Neural crest cell (in vitro differentiated cells): ENCODE measurements at places on chromosomes 4 and X.

- no peak for DNase-seq
These were observed 217.6 kb downstream of the PTTG2 start for GRCh38 chr4:38177641-38178391.

- DNase-seq: no peak
These were observed 1178.9 kb upstream of the DIAPH2 start for GRCh38 chrX:95505721-95506120.

DNA sequence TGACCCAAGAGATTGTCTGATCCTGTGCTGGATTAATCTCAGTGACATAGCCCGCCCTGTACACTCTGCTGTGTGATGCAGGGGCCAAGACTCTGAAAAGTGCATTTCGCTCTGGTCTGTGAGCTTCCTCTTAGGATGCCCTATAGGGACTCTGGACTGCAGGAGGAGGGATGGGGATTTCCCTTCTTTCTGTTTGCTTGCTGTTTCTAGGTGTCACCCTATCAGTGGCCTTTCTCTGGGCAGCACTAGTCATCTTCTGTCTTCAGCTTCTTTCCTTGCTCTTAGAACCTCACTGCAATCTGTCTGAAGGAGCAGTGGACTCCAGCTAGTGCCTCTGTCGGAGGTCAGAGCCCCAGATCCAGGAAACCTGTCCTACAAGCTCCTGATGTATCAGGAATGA, 34.5 kb upstream of the SCRG1 start:
- DNase-seq: no peak

GRCh38 chrX:107676559-107677378, 48.5 kb downstream of the PRPS1 start:
- DNase-seq: no peak

DNA sequence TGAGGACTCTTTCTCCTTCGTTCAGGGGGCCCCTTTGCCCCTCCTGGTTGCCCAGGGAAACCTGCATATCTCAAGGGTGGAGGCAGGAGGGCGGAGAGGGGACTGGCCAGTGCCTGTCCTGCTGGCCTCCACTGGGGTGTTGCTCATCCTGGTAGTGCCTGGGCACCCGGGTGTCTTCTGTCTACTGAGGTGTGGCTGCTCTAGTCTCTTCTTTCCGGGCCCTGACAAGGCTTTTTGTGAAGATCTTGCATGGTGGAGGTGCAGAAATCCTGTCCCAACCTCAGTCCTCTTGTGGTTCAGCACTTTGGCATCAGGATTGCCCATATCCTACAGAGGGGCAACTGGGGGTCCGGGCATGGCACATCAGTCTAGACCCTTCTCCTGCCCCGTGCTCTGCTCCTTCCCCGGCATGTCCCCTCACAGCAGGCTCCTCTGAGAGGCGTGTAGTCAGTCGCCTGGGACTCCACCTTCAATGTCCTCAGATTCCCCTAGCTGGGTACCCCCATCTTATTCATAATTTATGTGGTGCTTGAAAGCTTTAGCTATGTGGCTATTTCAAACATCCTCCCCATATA, 1.9 kb downstream of the CCDC110 start:
- DNase-seq: no peak

GRCh38 chr4:106287353-106287969, 28.5 kb downstream of the TBCK start:
- DNase-seq: no peak

- DNase-seq: no peak
These were observed 398.2 kb downstream of the MID1IP1 start for GRCh38 chrX:39199429-39199828.

DNA sequence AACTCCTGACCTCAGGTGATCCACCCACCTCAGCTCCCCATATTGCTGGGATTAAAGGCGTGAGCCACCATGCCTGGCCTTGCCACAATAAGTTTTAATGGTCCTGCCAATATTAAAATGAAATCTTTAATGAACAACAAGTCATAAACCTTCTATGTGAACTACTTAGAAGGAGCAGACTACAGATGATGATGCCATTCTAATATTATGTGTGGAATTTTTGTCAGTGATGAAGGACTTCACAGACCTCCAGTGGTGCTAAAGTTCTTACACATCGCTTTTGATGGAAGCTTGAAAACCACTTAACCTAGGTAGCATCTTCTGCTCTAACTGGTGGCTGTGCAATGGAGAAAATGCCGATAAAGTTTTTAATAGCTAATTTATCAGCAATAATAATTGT, 331.4 kb downstream of the CCSER1 start:
- DNase-seq: no peak

DNA sequence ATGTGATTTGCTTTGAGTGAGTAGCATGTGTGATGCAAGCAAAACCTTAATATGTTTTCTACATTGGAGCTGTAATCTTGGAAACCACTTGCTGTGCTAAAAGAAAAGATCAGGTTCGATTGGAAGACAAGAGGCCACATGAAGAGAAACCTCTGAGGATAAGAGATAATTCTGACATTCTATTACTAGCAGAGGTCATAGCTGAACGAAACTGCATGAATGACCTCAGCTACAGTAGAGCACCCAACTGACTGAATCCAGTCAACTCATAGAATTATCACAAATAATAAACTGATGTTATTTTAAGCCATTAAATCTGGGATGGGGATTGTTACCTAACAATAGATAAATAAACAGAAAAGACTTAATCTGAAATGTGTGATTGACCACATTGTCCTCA, 147.1 kb downstream of the CAMK2D start:
- DNase-seq: no peak

DNA sequence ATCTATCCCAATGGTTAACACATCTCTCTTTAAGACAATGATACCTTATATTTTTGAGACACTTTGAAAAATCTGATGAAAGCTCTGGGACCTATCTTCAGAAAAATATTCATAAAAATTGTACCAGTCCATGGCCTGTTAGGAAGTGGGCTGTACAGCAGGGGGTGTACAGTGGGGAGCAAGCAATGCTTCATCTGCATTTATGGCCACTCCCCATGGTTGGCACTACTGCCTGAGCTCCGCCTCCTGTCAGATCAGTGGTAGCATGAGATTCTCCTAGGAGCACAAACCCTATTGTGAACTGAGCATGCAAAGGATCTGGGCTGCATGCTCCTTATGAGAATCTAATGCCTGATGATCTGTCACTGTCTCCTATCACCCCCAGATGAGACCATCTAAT, 42.6 kb downstream of the C4orf51 start:
- no peak for DNase-seq

DNA sequence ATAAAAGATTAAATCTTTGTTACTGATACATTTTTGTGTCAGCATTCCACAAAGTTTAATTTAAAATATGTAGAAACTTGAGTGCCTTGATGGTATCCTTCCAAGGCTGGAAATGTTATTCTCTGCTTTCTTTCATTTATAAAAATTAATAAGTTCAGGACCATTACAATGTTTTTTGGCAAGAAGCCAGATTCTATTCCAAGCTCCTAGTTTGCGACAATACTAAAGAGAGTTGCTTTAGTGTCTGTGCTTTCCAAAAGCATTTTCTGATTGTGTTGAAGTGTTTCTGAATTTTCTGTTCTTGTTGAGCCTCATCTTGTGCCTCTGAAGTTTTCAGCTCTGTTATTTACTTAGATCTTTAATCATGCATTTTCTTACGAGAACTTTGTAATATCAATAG, 516.2 kb downstream of the KCTD8 start:
- DNase-seq: no peak

- no peak for DNase-seq
These were observed 67.6 kb downstream of the ATG4A start for GRCh38 chrX:108159028-108159670.

GRCh38 chr4:4339504-4340085, 47.3 kb upstream of the NSG1 start:
- DNase-seq: no peak

DNA sequence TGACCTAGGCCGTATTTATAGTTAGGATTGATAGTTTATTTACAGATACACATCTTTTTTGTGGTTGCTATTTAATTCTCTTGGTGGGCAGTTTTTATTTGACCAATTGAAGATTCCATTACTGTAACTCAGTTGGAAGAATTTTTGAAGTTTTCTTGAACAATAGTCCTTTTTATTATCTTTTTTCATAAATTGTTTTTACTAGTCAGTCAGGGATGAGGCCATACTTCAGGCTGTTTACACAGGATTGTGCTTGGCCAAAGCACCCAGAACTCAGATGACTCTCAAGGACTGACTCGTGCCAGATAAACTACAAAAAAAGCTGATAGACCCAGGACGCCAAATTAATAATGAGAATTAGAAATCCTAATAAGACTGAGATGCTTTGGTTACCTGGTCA, 7.0 kb downstream of the HERC3 start:
- no peak for DNase-seq

DNA sequence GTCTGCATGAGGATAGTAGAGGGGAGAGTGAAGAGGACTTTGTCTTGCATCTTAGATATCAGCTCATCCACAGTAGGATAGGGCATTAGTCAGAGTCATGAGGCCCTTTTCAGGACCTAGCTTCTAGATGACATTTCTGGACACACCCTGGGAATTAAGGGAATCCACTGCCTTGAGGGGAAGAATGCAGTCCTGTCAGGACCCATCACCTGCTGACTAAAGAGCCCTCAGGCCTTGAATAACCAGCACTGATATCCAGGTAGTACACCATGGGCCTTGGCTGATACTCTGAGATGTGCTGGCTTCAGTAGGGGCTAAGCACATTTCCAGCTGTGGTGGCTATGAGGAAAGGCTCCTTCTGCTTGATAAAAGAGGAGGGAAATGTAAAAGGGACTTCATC, 134.4 kb downstream of the EDA2R start:
- DNase-seq: no peak

DNA sequence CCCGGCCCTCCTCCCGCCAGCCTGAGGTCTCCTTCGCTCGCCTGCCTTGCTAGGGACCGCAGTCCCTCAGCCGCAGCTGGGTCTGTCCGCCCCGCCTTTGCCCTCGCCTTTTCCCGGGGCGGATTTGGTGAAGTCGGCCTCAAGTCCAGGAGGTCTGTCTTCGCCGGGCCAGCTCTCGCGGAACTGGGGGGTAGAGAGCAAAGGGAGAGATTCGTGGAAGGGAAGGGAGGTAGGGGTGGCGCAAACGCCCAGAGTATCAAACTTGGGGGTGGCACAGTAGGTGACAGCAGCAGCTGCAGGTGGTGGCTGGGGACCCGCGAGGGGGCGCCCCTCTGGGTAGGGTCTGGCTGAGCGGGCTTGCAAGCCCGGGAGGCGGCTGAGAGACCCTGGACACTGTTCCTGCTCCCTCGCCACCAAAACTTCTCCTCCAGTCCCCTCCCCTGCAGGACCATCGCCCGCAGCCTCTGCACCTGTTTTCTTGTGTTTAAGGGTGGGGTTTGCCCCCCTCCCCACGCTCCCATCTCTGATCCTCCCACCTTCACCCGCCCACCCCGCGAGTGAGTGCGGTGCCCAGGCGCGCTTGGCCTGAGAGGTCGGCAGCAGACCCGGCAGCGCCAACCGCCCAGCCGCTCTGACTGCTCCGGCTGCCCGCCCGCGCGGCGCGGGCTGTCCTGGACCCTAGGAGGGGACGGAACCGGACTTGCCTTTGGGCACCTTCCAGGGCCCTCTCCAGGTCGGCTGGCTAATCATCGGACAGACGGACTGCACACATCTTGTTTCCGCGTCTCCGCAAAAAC, at the start of gene NPY2R:
Gene NPY2R (plus strand): TSS at position 379 of the 797 bp plus-strand sequence. CDS start 5,304 bp downstream, outside the sequence.
- peak; percentile 55 for DNase-seq

- DNase-seq: no peak
These were observed 34.7 kb upstream of the PLAC1 start for GRCh38 chrX:134692990-134693389.

GRCh38 chrX:31649201-31649600, 577.4 kb upstream of the FTHL17 start:
- no peak for DNase-seq

DNA sequence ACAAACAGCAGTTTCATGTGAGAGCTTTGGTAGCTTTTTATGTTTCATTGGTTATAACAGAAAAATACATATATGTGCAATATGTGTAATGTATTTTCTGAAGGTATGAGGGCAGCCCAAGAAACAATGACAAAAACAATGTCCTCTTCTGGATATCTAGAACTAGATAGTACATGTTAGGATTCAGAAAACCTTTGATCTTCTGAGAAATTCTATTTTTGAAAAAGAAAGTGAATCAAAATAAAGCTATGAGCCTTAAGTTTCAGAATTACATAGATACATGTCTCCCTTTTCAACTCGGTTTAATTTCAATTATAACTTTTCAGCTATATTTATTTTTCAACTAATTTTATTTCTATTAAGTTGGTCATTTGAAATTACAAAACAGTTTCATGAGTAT, 131.9 kb downstream of the REELD1 start:
- DNase-seq: no peak

DNA sequence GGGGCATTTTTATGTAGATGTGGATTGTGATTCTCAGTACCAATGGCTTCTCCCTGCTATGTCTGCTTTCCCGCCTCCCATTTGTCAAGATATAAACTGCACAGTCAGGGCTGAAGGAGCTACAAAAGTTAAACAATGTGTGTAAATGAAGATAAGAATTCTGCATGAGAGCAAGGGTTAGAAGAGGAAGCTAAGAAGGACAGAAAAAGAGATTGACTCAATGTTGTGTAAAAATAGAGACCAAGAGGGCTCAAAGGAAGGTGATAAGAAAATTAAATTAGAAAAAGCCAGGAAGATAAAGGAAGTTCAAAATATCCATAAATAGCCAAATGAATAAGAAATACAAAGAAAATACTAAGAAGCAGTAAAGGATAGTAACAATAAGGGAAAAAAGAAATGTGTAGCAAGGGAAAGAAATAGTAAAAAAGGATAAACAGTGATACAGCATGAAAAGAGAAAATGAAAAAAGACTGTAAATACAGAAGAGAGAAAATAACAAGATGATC, 82.5 kb downstream of the AMELX start:
- DNase-seq: no peak

DNA sequence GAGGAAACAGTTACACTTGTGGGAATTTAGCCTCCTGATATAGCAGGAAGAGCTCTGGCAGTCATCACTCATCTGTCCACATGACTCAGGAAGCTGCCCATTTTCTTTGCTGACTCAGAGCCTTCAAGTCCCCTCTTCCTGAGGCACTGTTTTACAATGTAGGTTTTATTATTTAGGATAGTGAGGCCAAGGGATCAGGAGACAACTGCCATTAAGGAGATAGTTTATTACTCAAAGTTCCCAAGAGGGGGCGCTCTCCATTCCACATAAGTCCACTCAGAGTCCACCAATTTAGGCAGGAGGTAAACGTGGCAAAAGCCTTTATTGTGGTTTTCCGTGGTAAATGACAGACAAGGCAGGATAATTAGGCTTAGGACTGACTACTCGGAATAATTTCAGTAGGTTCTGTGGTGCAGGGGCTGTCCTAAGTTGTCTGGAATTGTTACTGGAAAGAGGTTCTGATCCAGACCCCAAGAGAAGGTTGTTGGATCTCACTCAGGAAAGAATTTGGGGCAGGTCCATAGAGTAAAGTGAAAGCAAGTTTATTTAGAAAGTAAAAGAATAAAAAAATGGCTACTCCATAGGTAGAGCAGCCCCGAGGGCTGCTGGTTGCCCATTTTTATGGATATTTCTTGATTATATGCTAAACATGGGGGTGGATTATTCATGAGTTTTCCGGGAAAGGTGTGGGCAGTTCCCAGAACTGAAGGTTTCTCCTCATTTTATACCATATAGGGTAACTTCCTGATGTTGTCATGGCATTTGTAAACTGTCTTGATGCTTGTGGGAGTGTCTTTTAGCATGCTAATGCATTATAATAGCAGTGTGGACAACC, 96.0 kb upstream of the RAB40AL start:
- no peak for DNase-seq

- no peak for DNase-seq
These were observed 108.2 kb downstream of the PCDH7 start for GRCh38 chr4:30828264-30828926.

- DNase-seq: peak; percentile 56
These were observed 760 bp downstream of the TMEM165 start for GRCh38 chr4:55396308-55397125.

GRCh38 chrX:9668537-9668936, 97.1 kb downstream of the GPR143 start:
- no peak for DNase-seq
